Stimulated activated CD4-positive, alpha-beta T cell treated with anti-CD3 and anti-CD28 coated beads, Interleukin-1b, Interleukin-23, amount 100 ng/mL, for 4 hours (primary cell): ENCODE measurements at places on chromosomes 7 and 10.

- no peak for DNase-seq
These were observed 8.7 kb downstream of the GNB2 start for GRCh38 chr7:100682228-100682741.

DNA sequence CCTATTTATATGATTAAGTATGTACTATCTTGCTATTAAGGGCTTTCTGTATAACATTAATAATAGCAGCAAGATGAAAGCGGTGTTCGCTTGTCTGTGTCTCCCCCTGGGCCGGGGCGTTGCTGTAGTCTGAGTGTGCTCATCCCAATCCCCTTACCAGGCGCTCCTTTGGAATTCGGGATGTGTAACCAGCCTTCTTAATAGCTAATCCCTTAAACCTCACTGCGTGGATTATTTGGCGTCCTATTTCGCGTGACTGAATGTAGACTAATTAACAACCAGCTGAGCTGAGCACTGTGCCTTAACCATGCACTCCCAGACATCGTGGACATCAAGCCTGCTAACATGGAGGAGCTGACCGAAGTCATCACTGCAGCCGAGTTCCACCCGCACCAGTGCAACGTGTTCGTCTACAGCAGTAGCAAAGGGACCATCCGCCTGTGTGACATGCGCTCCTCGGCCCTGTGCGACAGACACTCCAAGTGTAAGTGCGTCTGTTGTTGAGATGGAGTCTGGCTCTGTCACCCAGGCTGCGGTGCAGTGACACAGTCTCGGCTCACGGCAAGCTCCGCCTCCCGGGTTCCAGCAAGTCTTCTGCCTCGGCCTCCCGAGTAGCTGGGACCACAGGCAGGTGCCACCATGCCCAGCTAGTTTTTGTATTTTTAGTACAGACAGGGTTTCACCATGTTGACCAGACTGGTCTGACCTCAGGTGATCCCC lies 36.6 kb downstream of the BNIP3 start:
- DNase-seq = no peak

GRCh38 chr10:71927159-71927558 lies 37.0 kb upstream of the CHST3 start:
- DNase-seq = no peak

GRCh38 chr7:85456254-85456653 lies 269.4 kb upstream of the SEMA3D start:
- no peak for DNase-seq

DNA sequence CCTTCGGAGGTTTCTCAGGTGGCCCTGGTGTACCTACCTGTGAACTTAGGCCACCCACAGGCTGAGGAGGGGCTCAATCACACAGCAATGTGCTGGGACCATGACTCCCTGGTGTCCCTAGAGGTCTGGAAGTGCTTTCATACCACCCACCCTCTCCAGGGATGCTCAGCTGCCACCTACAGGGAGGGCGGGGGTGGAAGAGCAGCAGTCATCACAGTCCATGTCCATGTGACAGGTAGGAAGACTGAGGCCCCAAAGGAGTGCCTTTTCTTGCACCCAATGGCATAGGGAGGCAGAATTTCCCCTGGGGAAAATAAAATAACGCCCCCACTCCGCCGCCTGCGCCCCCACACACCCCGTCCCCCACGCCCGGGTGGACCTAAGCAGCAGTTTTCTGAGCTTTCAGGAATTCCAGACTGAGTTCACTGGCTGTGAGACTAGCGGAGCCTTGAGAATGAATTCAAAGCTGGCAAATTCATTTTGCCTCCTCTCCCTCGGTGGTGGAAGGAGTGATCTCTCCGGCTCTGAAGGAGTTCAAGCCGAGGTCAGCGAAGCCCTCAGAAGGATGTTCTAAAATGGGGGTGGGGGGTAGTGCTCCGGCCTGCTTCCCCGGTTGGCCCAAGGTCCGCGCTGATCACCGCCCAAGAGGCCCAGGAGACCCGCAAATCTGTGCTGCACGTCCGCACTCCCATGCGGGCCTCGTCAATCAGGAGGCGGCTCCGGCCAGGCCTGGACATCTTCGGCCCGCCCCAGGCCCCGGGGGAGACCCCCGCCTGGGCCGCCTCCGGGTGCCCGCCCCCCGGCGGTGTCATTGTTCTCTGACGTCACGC lies 2.1 kb upstream of the ZMIZ1 start:
- no peak for DNase-seq

DNA sequence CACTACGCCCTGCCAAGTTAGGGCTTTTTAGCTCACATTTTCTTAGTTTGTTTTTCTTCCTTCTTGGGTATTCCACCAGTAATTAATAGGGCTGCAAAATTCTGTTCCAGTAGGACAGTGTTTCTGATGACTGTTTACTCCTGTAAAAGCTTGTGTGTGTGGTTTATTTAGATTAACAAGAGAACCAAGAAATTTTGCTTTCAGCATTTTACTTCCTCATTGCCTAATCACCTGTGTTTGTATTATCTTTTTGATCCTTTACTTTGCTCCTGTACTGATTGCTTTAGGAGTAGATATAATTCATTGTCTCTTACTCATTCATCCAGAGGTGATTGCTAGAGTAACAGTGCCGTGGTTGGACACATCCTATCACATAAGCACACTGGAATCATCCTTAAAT lies 27.7 kb downstream of the TDRD1 start:
- no peak for DNase-seq

GRCh38 chr10:80155696-80156215 lies 23.2 kb downstream of the PLAC9 start:
- DNase-seq = no peak

DNA sequence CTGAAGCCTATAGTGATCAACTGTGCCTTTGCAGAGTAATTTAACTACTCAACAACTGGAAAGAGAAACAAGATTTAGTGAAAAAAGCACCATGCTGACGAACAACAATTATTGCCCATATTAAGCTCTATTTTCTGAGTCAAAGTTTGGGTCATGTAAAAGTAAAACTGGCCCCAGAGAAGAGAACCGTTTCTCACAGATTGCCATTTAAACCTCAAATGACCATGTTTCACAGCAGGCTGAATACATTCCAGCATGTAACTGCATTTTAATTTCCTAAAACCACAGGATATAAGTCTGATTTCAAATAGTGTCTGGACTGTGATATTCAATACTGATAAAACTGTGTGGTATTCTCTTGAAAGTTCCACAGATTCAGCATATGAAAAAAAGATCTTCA lies 140.7 kb downstream of the ATE1 start:
- no peak for DNase-seq

DNA sequence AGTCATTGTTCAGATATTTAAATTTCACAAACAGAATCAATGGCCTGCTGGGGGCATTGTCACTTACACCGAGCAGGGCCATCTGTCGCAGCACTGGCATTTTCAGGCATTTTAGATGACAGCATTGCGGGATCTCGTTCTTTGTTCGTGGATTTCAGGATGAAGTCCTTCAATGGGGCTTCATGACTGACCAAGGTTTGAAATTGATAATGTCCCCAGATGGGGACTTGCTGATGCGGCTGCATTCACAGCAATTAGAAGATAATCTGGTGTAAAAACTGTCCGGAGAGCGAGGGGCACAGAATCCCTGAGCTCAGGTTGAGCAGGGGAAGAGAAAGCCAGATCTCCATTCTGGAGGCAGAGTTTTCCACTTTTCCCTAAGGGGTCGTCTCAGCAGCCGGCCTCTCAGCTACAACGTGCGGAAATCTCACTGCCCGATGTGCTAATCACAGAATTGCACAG lies 1.9 kb upstream of the C7orf33 start:
- no peak for DNase-seq

- no peak for DNase-seq
These were observed 689 bp upstream of the SMARCD3 start for GRCh38 chr7:151249034-151249731.

GRCh38 chr7:139232904-139233303 lies 1.9 kb downstream of the UBN2 start:
- DNase-seq = no peak
